ENCODE measurements at places on chromosomes 2 and 18.

DNA sequence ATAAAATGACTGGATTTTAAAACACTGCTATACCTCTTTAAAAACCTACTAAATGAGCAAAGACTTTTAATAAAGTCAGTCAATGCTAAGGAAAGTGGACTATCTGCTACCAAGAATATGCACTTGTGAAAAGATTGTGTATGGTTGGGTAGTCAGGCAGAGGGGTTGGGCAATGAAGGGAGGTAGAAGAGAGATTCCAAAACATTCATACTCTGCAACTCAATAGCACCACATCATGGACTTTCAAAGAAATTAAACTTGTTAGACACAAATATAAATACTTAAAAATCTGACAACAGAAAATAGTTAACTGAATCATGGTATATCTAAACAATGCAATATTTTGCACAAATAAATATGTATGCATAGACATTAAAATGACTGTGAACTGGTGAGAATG is 139.9 kb upstream of the MAPRE2 start:
- H3K4me3 ChIP-seq: no peak overlapping the region
- no peaks in the 10 kb centered on the region for H3K4me1 ChIP-seq

DNA sequence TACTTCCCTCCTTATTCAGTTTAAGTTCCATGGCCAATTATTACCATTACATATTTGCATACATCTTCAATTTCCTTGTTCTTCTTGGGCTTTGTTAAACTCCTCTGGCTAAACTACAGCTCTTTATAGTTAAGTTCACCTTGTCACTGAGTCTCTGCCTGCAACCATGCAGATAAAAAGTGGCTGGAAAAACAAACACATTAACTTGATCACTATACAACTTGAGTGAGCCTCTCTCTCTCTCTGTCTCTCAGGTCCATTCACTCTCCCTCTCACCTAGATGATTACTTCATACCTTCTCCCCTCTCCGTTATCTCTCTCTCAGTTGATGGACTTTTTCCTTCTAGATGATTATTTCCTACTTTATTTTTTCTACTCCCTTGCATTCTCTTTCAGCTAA is 30.3 kb downstream of the GCFC2 start:
- H3K4me3 ChIP-seq: no peak overlapping the region
- no peak overlapping the region for H3K27ac ChIP-seq
- no peaks in the 10 kb centered on the region for H3K27me3 ChIP-seq
- H3K36me3 ChIP-seq: peaks cover 19% of the 10 kb centered on the region
- DNase-seq: no peak

- H3K4me3 ChIP-seq: no peak overlapping the region
- no peaks in the 10 kb centered on the region for H3K27me3 ChIP-seq
- H3K36me3 ChIP-seq: no peaks in the 10 kb centered on the region
- H3K27ac ChIP-seq: no peak overlapping the region
These were observed 30.0 kb downstream of the EEF1B2 start for GRCh38 chr2:206189691-206190090.

DNA sequence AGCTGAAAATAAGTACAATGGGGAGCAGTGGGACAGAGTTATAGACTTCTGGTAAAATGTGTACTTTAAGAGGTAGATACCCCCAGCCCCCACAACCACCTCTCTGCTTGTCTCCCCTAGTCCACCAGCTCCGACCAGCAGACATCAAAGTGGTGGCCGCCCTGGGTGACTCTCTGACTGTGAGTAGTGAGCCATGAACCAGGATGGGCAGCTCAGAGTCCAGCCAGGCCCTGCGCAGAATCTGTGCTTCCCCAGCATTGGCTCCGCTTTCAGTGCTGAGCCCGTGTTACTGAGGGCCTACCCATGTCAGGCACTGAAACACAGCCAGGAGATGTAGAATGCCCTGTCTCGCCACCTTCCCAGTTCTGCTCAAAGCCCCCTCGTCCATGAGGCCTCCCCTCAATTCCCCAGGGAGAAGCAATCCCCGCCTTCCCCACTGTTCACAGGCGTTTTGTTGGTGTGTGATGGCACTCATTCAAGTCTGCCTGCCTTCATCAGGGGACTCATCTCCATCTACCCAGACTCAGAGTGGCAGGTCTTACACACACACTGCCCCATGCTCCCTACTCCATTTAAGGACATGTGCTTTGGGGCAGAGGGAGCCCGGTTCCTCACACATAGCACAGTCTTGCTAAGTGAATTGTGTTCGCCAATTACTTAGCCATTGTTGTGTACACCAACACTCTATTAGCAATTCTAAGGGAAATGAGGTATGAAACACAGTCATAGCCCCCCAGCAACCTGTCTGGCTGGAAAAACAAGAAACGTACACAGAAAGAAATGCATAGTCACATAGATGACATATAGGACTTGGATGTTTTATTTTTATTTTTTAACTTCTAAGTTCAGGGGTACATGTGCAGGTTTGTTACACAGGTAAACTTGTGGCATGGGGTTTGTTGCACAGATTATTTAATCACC is 122.6 kb downstream of the PLB1 start:
- no peak overlapping the region for H3K27ac ChIP-seq
- no peaks in the 10 kb centered on the region for H3K36me3 ChIP-seq
- no peak for DNase-seq
- no peaks in the 10 kb centered on the region for H3K4me1 ChIP-seq
- no peaks in the 10 kb centered on the region for H3K27me3 ChIP-seq

- no peak overlapping the region for H3K27ac ChIP-seq
- no peaks in the 10 kb centered on the region for H3K36me3 ChIP-seq
- no peak for DNase-seq
- no peaks in the 10 kb centered on the region for H3K4me1 ChIP-seq
These were observed 158.6 kb upstream of the TWIST2 start for GRCh38 chr2:238689331-238689730.

DNA sequence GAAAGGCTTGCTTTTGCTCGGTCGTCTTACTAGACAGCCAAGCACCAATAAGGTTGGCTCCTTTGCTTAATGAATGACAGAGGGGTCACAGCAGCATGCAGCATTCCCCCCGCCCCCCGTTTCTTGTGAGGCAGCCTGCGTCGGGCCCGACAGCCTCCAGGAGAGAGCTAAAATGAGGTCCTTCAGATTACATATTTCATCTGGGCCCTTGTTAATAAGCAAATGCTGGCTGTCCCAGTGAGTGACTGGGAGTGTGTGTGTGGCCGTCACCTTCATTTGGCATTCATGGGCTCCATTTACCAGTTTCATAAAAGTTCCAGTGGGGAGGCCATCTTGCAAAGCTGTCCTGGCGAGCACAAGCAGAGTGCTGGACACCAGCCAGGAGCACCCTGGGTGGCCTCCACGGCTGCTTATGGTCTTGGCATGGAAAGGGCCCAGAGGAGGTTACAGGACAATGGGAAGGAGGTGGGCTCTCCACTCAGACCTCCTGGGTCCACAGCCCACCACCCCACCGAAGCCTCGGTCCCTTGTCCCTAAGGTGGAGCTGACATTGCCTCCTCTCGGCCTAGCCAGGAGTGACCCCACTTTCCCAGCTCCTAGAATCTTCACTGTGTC is 37.2 kb downstream of the ODC1 start:
- no peak for DNase-seq
- no peaks in the 10 kb centered on the region for H3K36me3 ChIP-seq
- H3K4me3 ChIP-seq: no peak overlapping the region
- H3K27ac ChIP-seq: no peak overlapping the region

DNA sequence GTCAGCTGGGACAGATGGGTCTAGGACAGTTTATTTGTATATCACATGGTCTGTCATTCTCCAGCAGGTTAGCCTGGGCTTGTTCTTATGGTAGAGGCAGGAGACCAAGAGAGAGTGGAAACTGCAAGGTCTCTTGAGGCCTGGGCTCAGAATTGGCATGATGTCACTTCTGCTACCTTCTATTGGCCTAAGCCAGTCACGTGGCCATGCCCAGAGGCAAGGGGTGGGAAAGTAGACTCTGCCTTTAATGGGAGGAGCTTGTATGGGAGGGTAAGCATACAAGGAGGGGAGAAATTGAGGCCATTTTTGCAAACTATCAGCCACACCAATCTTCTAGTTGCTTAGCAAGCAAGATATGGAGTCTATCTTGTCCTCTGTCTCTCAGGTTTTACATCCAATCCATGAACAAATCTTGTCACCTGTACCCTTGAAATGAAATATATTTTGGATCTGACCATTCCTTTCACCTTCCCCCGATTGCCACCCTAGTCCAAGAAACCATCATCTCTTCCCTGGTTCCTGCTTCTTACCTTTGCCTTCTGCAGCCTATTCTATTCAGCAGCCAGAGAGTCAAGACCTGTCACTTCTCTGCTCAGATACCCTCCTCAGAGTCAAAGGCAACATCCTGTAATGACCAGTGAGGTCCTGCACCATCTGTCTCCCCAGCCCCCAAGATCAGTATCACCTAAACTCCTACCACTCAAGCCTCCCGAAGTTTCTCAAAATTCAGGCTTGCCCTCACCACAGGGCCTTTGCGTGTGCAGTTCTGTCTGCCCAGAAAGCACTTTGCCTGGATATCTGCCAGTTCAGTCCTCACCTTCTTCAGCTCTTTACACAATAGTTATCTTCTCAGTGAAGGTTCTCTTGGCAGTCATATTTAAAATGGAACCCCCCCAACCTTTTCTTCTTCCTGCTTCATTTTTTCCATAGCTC is 240.0 kb downstream of the LOXHD1 start:
- H3K27me3 ChIP-seq: no peaks in the 10 kb centered on the region
- DNase-seq: no peak
- no peak overlapping the region for H3K4me3 ChIP-seq
- no peak overlapping the region for H3K27ac ChIP-seq
- no peaks in the 10 kb centered on the region for H3K36me3 ChIP-seq

- H3K27me3 ChIP-seq: no peaks in the 10 kb centered on the region
- no peak overlapping the region for H3K4me3 ChIP-seq
- H3K4me1 ChIP-seq: peaks cover 14% of the 10 kb centered on the region
- no peak for DNase-seq
- H3K27ac ChIP-seq: no peak overlapping the region
- H3K36me3 ChIP-seq: peaks cover 47% of the 10 kb centered on the region
These were observed 7.3 kb downstream of the XRCC5 start for GRCh38 chr2:216116418-216116817.

DNA sequence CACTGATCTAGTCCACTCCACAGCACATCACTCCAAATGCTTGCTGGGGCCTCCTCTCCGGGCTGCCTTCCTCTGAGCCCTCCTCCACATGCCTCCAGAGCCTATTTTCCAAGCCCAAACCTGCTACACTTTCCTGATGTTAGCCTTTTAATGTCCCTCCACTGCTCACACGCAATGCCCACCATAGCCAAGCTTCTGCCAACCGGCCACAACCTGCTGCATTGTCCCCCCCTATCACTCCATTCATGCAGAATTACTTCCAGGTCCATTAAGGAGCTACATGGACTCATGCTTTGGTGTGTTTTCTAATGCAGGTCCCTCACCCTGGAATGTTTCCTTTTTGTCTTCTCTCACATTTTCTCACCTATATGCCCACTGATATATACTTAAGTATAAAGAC is 129.3 kb downstream of the MARCHF4 start:
- no peaks in the 10 kb centered on the region for H3K36me3 ChIP-seq
- H3K27ac ChIP-seq: no peak overlapping the region
- H3K4me3 ChIP-seq: no peak overlapping the region
- H3K4me1 ChIP-seq: no peaks in the 10 kb centered on the region

GRCh38 chr2:62627667-62628066 is 77.8 kb upstream of the EHBP1 start:
- no peak for DNase-seq
- no peak overlapping the region for H3K4me3 ChIP-seq
- no peaks in the 10 kb centered on the region for H3K4me1 ChIP-seq
- H3K36me3 ChIP-seq: no peaks in the 10 kb centered on the region
- no peaks in the 10 kb centered on the region for H3K27me3 ChIP-seq

- no peak for DNase-seq
- no peaks in the 10 kb centered on the region for H3K27me3 ChIP-seq
- H3K36me3 ChIP-seq: peaks cover 47% of the 10 kb centered on the region
- no peak overlapping the region for H3K4me3 ChIP-seq
- no peaks in the 10 kb centered on the region for H3K4me1 ChIP-seq
These were observed 31.4 kb downstream of the AFG3L2 start for GRCh38 chr18:12345491-12346239.

- H3K27ac ChIP-seq: no peak overlapping the region
- no peaks in the 10 kb centered on the region for H3K27me3 ChIP-seq
- H3K4me3 ChIP-seq: no peak overlapping the region
These were observed 60.4 kb downstream of the KIAA1328 start for GRCh38 chr18:36889321-36889720.

GRCh38 chr2:234771980-234772732 is 179.7 kb upstream of the SH3BP4 start:
- peaks cover 6% of the 10 kb centered on the region for H3K4me1 ChIP-seq
- no peak for DNase-seq
- no peaks in the 10 kb centered on the region for H3K36me3 ChIP-seq

DNA sequence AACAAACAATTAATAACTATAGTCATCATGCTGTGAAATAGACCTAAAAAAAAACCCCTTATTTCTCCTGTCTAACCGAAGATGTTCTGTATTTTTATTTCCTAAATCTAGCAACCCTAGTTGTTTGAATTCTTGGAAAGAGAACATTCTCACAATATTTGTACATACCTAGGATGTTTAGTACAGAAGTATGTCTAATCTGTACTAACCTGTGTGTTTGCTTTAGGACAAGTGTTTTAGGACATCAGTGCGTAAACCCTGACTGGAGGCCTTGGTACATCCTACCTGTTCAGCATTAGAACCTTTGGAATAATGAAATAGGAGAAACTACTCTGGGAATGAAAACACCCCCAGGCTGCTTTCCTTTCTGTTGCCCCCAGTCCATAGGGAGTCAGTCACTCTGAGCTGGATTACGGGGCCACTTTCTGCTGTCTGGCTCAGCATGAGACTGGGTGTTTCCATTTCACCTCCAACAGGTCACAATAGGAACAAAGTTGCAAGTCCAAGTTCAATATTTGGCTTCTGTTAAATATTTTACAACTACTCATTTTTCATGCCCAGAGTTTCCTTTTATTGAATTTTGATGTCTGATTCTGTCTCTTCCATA is 114.7 kb downstream of the MTX2 start:
- H3K27me3 ChIP-seq: no peaks in the 10 kb centered on the region
- H3K27ac ChIP-seq: peak overlapping the region; percentile 44
- H3K4me3 ChIP-seq: no peak overlapping the region
- DNase-seq: no peak
- H3K4me1 ChIP-seq: peaks cover 29% of the 10 kb centered on the region
- no peaks in the 10 kb centered on the region for H3K36me3 ChIP-seq

DNA sequence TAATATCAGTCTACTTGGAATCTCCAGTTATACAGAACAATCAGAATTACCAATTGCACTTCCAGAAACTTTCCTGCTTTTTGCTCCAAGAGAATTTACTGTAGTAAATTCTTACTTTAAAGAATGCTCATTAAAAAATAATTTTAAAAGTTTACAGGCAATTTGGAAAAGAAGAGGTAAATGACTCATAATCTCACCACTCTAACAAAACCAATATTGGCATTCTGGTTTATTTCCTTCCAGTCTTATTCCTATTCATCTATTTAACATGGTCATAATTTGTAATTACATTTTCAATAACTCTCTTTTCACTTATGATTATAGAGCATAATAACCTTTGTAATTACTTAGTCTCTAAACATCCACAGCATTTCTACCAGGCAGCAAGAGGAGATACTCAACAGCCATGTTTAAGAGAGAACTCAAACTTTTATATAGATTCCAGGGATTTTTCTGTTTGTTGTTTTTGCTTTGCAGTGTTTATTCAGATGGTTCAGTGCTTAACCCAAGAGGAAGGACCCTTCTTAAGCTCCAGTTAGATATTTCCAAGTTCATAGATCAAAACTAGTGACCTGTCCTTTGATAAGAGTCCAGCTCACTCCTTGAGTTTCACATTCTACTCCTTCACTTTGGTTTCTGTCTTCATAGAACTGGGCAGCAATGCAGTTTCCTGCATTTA is 464.7 kb downstream of the TXNL1 start:
- no peaks in the 10 kb centered on the region for H3K4me1 ChIP-seq
- DNase-seq: no peak
- H3K27me3 ChIP-seq: no peaks in the 10 kb centered on the region

All from liver (tissue), 10 donors.